ENCODE measurements at places on chromosomes 12 and 14.

DNA sequence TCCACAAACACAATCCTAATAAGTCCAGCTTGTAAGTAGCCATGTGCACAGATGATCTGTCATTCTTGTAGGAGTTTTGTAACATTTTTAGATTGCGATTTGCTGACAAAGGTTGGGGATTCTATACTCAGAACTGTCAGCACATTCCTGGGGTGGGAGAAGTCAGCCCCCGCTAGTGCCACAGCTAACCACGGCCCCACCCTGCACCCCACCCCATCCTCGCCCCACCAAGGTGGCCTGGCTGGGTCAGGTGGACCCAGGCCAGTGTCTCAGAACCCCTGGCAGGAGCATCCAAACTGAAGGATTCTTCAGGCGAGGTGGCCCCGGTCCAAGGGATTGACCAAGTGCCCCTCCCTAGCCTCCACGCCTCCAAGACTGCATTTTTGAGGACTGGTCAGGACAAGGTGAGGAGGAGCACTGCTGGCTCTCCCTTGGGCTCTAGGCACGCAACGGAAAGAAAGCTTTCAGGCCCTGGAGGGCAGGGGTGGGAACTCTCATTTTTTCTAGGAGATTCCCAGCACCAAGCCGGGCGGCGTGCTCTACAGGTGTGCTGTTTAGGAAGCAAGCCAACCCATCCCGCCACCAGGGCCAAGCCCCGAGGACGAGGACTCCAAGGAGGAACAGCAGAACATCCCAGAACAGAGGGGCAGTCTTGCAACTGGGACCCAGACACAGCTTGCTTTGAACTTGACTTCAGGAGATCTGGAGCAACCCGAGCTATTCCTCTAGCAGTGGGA, 172.8 kb downstream of the BCL11B start:
- no peak for DNase-seq
- no peak overlapping the region for H3K27ac ChIP-seq
- H3K36me3 ChIP-seq = no peaks in the 10 kb centered on the region
- no peaks in the 10 kb centered on the region for H3K27me3 ChIP-seq

DNA sequence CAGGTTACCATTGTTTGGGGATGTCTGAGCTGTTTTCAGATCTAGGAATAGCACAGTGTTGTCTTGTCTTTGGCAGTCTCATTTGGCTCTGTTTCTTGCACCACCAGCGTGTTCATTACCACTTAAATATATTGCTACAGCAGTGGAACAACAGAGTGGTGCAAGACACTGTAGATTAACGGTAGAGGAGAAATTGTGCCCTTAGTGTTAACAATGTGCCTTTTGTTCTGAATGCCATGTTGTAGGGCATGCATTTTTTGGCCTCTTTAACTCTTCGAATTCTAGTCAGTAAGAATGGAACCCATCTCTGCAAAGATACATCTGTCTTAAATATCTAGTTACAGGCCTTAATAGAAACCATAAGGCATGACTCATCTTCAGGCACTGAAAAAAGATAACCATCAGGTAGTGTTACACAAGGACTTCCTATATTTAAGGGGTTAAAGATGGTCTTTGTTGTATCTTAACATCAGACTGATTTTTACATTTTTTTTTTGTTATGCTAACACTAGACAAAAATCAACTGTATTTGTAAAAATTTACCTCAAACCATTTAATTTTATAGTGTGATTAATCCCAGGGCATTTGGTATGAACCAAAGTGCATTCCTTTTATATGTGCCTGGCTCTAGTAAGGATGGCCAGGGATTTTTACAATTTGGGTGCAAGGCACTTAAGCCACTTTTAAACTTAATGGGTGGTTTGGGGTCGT, 12.9 kb downstream of the DYRK2 start:
- peak overlapping the region; percentile 55 for H3K27ac ChIP-seq
- peaks cover 92% of the 10 kb centered on the region for H3K4me1 ChIP-seq
- H3K27me3 ChIP-seq = no peaks in the 10 kb centered on the region
- no peak for DNase-seq

- H3K27ac ChIP-seq = no peak overlapping the region
- H3K4me3 ChIP-seq = no peak overlapping the region
- peaks cover 51% of the 10 kb centered on the region for H3K36me3 ChIP-seq
- no peaks in the 10 kb centered on the region for H3K27me3 ChIP-seq
- no peak for DNase-seq
Measured at GRCh38 chr12:45402288-45402687, 186.4 kb downstream of the ANO6 start.

- H3K4me3 ChIP-seq = no peak within 1 kb of the TSS
- H3K4me1 ChIP-seq = peaks cover 2% of the 10 kb centered on the region
- H3K27ac ChIP-seq = no peak within 1 kb of the TSS
- H3K36me3 ChIP-seq = no peaks in the 10 kb centered on the region
- H3K27me3 ChIP-seq = no peaks in the 10 kb centered on the region
Measured at GRCh38 chr12:69348162-69348938, at the start of gene LYZ. TSS of gene LYZ (plus strand) at chr12:69348381. CDS start at chr12:69348409, 28 bp downstream.

DNA sequence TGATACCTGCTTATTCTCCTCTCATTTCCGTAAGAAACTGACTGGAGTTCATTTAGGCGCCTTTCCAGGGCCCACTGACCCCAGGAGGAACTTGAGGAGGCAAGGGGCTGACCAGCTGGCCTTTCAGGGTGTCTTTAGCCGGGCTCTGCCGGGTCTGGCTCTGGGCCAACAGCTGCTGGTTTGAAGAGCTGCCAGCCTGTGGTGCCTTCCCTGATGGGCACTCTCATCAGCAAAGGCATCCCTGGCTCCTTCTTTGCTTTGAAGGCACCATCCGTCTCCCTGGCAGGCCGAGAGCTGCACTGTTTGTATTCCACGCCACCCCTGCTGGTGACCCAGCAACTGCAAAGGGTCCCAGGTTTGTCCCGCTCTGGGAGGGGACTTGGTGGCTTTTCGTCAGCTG, 42.0 kb downstream of the IQSEC3 start:
- no peak for DNase-seq
- H3K4me3 ChIP-seq = no peak overlapping the region

DNA sequence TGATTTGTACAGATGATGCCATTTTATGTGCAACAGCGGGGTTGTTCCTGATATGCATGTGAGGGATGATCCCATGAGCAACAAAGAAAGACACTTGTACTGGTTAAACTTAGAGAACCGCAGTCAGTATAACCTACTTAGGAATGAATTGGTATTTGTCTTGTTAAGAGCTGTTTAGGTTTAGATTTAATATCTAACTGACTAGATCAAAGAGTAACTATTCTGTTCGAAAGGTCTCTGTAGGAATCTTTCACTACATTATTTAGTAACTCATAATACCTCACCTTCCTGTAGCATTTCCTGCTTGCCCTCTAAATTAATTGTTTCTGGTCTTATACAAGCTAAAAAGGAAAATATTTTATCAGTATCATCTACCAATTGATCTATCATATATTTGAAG, 350.4 kb downstream of the TRHDE start:
- H3K27ac ChIP-seq = no peak overlapping the region
- no peaks in the 10 kb centered on the region for H3K36me3 ChIP-seq
- no peaks in the 10 kb centered on the region for H3K4me1 ChIP-seq
- DNase-seq = no peak

- peaks cover 20% of the 10 kb centered on the region for H3K36me3 ChIP-seq
- no peak for DNase-seq
- H3K4me1 ChIP-seq = peaks cover 72% of the 10 kb centered on the region
- peak overlapping the region; percentile 13 for H3K4me3 ChIP-seq
- no peaks in the 10 kb centered on the region for H3K27me3 ChIP-seq
Measured at GRCh38 chr12:26749781-26750180, 83.2 kb downstream of the ITPR2 start.

- no peak for DNase-seq
- H3K27ac ChIP-seq = no peak overlapping the region
- H3K4me3 ChIP-seq = no peak overlapping the region
- peaks cover 3% of the 10 kb centered on the region for H3K27me3 ChIP-seq
Measured at GRCh38 chr12:106918746-106919145, 37.0 kb upstream of the TMEM263 start.

DNA sequence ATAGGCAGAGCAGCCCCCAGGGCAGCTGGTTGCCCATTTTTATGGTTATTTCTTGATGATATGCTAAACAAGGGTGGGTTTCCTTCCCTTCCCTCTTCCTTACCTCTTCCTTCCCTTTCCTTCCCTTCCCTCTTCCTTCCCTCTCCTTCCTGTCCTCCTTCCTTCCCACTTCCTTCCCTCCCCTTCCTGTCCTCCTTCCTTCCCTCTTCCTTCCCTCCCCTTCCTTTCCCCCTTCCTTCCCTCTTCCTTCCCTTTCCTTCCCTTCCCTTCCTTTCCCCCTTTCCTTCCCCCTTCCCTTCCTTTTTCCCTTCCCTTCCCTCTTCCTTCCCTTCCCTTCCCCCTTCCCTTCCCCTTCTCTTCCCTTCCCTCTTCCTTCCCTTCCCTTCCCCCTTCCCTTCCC, 87.7 kb downstream of the MAP1LC3B2 start:
- peaks cover 7% of the 10 kb centered on the region for H3K4me1 ChIP-seq
- peaks cover 22% of the 10 kb centered on the region for H3K27me3 ChIP-seq
- DNase-seq = no peak
- no peak overlapping the region for H3K4me3 ChIP-seq
- no peaks in the 10 kb centered on the region for H3K36me3 ChIP-seq

- H3K4me1 ChIP-seq = peaks cover 37% of the 10 kb centered on the region
- H3K27ac ChIP-seq = peak overlapping the region; percentile 6
- DNase-seq = no peak
- peaks cover 43% of the 10 kb centered on the region for H3K36me3 ChIP-seq
- no peaks in the 10 kb centered on the region for H3K27me3 ChIP-seq
Measured at GRCh38 chr12:56146492-56147460, 5.6 kb upstream of the MYL6B start.

DNA sequence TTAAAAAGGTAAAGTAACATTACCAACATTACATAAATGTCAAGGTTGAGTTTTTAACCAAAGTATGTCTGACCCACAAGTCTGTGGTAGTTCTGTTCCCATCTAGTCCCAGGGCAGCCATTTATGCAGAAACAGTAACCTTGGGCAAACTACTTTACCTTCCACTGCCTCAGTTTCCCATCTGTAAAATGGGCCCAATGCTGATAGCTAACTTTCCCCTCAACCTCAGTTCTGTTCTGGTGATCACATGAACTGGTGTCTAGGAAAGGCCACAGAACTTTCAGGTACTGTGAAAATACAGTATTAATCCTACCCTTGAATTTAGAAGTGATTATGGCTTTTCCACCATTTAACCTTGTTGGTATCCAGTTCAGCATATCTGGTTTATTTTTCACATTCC, 113.6 kb downstream of the ZFP36L1 start:
- no peak overlapping the region for H3K4me3 ChIP-seq
- no peaks in the 10 kb centered on the region for H3K27me3 ChIP-seq
- no peak overlapping the region for H3K27ac ChIP-seq
- H3K4me1 ChIP-seq = peaks cover 60% of the 10 kb centered on the region
- H3K36me3 ChIP-seq = no peaks in the 10 kb centered on the region
- DNase-seq = no peak

DNA sequence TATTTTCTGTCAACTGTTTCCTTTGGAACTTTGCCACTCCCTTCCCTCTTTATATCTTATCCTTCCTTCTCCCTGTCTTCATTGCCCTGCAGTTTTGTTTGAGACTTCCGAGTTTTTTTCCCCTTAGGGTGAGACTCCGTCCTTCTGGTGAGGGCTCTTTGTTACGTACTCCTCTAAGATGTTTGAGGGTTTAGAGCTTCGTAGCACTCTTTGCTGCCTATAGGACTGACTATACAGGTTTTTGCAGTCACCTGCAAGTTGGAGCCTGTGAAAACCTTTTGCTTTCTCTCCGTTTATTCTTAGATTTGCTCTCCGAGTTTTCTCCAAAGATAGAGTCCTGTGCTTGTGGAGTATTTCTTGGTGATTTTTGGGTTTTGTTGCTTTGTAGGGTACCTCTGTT, 41.7 kb upstream of the MYRFL start:
- DNase-seq = no peak
- H3K27ac ChIP-seq = no peak overlapping the region
- peaks cover 5% of the 10 kb centered on the region for H3K4me1 ChIP-seq
- no peaks in the 10 kb centered on the region for H3K27me3 ChIP-seq
- H3K36me3 ChIP-seq = peaks cover 84% of the 10 kb centered on the region

DNA sequence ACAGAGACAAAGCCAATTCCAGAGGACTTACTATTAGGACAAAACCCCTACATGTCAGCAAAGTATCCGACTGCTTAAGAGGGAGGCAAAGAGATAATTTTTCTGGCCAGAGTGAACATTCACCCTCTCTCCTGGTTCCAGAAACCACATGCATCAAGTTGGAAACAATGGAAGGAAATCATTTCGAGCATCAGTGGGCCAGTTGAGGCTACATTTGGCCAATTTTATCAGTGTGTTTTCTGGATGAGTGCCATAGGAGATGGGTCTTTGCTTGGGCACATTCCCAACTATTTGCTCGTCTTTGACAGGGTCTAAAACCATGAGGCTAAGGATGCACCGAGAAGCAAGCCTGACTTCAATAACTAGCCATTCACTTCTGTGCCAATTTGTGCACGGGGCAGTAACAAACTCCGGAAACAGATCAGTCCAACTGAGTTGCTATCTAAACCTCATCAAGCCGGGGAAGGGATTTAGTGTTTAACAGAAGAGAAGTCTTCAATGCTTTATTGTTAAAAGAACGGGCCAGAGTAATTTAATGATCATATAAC, 17.4 kb downstream of the EGLN3 start:
- no peaks in the 10 kb centered on the region for H3K27me3 ChIP-seq
- no peak overlapping the region for H3K27ac ChIP-seq
- no peak for DNase-seq
- no peaks in the 10 kb centered on the region for H3K36me3 ChIP-seq
- no peak overlapping the region for H3K4me3 ChIP-seq

DNA sequence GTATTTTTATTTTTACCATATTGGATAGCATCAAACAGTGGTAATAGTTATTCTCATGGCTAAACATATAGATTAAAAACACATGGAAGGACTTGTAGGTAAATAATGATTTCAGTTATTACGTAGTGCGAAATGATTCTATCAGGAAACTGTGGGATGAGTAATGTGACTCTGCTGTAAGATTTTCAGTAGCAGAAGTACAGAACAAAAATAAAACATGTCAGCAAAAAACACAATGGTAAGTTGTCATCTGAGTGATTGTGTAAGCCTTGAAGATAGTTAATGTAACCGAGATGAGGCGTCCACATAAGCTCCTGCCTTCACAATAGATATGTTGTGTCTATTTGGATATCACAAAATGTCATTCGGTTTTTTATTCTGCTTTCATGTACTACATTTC, 99.8 kb downstream of the BORCS5 start:
- H3K27me3 ChIP-seq = no peaks in the 10 kb centered on the region
- H3K4me3 ChIP-seq = peak overlapping the region; percentile 51
- peaks cover 66% of the 10 kb centered on the region for H3K4me1 ChIP-seq
- peak overlapping the region; percentile 92 for H3K27ac ChIP-seq
- no peak for DNase-seq
- peaks cover 38% of the 10 kb centered on the region for H3K36me3 ChIP-seq

DNA sequence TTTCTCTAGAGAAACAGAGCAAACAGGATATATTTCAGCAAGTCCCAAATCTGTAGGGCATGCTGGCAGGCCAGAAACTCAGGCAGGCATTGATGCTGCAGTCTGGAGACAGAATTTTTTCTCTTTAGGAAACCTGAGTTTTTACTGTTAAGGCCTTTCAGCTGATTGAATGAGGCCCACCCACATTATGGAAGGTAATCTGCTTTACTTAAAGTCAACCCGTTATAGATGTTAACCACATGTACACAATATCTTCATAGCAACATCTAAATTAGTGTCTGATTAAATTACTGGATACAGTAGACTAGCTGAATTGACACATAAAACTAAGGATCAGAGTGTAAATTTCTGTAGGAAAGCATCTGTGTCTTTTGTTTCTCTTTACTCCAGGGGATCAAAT, 65.2 kb downstream of the SRGAP1 start:
- H3K27me3 ChIP-seq = peaks cover 2% of the 10 kb centered on the region
- no peak for DNase-seq
- H3K36me3 ChIP-seq = no peaks in the 10 kb centered on the region
- no peak overlapping the region for H3K27ac ChIP-seq
- no peak overlapping the region for H3K4me3 ChIP-seq
- H3K4me1 ChIP-seq = no peaks in the 10 kb centered on the region

Measured in activated T-cell treated with anti-CD3 and anti-CD28 coated beads, Interleukin-2, amount 50 U/mL, for 24 hours (primary cell).